ENCODE measurements at places on chromosomes 13 and 19.

GRCh38 chr13:76600081-76600480, 286.1 kb downstream of the KCTD12 start:
- no peak for DNase-seq

DNA sequence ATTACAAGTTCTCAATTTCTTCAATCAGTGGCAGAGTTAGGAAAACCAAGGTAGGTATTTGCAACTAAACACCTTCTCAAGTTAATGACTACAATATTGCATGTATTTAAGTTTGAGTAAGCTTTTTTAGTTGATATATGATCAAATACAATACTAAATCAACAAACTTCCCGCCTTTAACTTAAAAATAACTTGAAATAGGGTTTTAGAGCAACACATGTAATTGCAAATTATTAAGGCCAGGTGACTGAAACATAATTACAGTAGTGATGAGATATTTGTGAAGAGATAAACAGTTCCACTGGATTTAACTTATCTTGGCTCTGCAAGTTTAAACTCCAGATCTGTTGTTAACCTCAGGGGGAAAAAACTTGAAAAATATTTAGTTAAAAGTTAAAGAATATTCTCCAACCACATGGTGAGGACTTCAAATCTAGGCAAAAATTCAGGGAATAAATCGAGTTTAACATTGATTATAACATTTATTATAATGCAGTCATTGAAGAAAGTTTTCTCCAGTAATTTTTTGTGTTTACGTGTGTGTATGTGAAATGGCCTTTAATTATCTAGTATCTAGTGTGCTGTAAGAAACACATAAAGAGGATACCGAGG, 3.6 kb downstream of the DACH1 start:
- DNase-seq = no peak

DNA sequence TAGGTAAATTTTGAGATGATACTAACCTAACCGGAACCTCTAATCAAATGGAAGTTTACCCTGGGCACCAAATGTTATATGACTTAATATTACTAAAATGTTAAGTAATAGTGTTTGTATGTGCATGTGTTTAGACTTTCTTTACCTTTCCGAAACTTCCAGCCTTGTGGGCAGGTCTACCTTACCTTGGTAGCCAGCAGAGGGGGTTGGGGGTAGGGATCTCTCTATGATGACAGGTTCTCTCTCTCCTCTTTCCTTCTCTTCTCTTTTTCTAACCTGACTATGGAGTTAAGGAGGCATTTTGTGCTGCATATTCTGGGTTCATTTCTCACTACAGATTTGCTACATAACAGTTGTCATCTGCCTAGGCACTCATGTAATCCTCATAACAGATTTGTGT, 6.8 kb upstream of the FRY start:
- DNase-seq = no peak

DNA sequence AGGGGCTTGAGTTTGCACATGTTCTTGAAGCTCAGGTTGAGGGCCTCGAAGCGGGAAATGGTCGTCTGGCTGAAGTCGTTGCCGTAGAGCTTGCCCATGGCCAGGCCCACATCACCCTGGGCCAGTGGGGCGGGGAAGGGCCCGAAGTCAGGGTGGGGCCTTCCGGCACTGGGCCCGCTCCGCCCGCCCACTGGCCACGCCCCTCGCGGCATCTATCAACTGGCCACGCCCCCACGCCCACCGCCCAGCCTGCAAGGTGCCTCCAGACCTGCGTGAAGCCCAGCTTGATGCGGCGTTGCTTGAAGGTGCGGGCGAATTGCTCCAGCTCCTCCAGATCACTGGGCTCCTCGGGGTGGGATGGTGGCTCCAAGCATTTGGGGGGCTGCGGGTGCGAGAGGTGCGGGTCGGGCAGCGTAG, 19.9 kb downstream of the ZNF574 start:
- DNase-seq = no peak

DNA sequence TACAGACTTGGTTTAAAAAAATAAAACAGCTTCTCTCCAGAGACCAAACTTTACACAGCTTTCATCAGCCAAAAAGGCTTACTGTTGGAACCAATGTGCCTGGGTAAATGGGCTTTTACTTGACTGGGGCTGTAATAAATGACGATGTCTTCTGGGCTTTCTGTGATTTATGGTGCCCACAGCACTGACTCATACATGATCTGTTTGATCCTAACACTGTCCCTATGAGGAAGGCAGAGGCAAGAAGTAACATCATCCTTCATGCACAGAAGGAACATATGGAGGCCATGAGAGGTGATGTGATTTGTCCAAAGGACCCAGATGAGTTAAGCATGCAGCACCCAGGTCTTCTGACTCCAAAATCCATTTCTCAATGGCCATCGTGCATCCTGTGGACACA, 77.4 kb downstream of the DOCK9 start:
- DNase-seq = no peak

DNA sequence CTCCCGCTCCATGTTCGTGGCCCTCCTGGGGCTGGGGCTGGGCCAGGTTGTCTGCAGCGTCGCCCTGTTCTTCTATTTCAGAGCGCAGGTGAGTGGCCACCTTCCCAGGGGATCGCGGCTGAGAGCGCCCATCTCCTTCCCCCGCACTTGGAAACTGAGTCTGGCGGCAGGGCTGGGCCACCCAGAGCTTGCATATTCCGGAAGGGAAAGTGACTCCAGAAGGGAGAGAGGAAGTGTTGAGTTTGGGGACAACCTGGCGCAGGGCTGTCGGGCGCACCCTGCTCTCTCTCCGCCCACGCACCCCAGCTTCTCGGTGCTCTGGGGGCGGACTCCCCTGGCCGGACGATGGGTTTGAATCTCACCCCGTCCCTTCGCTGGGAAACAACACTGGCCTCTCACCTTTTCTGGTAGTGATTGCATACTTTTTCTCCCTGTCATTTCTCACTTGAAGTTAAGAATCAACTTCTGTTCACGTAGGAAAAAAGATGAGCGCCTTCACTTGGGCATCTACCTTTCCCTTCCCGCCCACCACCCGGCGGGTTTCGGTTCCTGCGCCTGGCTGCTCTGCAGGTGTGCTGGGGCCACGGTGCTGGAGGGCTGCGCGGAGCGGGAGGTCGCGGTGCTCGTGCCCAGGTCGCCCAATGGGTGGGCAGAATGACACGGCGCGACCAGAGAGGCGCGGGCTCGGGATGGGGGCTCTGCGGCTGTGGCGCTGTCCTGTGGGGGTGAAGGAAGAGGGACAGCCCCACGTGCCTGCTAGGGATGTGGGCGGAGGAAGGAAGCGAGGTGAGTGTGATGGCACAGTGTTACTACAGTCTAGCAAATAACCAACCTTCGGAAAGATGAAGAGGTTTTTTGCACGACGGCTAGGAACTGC, 721 bp downstream of the TNFSF11 start:
- no peak for DNase-seq

GRCh38 chr19:15297416-15298224, 34.7 kb downstream of the BRD4 start:
- no peak for DNase-seq

GRCh38 chr13:77831866-77832265, 86.8 kb downstream of the EDNRB start:
- no peak for DNase-seq

DNA sequence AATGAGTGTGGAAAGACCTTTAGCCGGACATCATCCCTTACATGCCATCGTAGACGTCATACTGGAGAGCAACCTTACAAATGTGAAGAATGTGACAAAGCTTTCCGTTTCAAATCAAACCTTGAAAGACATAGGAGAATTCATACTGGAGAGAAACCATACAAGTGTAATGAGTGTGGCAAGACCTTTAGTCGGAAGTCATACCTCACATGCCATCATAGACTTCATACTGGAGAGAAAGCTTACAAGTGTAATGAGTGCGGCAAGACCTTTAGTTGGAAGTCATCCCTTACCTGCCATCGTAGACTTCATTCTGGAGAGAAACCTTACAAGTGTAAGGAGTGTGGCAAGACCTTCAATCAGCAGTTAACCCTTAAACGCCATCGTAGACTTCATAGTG, 11.7 kb upstream of the ZNF813 start:
- no peak for DNase-seq

- no peak for DNase-seq
Observed at GRCh38 chr19:45473682-45474605, 6.1 kb downstream of the FOSB start.

DNA sequence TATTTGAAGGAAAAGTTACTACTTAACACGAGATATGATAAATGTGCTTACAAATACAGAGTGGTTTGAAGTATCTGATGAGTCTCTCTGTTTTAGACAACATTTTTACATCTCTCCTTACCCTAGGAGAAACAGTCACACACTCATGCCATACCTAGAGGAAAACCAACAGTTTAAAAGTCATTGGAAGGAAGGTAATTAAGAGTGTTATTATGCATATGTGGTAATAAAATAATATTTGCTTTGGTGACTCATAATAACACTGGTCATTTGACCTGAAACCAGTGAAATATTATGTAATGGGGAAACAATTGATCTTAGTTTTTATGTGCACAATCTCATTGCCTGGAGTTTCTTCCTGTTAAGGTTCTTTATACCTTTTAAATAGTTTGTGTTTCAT, 136.9 kb upstream of the SOX21 start:
- no peak for DNase-seq

- DNase-seq = no peak
Observed at GRCh38 chr13:113371061-113371460, 7.1 kb upstream of the GRTP1 start.

- no peak for DNase-seq
Observed at GRCh38 chr13:27353166-27353583, 71.2 kb upstream of the GTF3A start.

DNA sequence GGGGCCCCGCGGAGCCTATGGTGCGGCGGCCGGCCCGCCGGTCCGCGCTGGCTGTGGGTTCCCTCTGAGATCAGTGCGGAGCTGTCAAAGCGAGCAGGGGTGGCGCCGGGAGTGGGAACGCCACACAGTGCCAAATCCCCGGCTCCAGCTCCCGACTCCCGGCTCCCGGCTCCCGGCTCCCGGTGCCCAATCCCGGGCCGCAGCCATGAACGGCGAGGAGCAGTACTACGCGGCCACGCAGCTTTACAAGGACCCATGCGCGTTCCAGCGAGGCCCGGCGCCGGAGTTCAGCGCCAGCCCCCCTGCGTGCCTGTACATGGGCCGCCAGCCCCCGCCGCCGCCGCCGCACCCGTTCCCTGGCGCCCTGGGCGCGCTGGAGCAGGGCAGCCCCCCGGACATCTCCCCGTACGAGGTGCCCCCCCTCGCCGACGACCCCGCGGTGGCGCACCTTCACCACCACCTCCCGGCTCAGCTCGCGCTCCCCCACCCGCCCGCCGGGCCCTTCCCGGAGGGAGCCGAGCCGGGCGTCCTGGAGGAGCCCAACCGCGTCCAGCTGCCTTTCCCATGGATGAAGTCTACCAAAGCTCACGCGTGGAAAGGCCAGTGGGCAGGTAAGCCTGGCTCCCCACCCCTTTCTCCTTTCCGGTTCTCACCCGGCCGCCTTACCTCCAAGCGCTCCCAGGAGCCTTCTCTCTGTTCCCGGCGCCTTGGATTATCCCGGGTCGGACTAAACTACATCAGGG, at the start of gene PDX1:
PDX1 (plus strand) TSS at position 67 of the 743 bp plus-strand sequence; CDS start at position 206, 139 bp downstream.
- DNase-seq = no peak

- DNase-seq = no peak
Observed at GRCh38 chr13:52994865-52995264, 33.7 kb upstream of the OLFM4 start.

- peak; percentile 87 for DNase-seq
Observed at GRCh38 chr19:2328401-2329148, at the start of the genes LSM7 and SPPL2B. TSS of gene LSM7 (minus strand) at chr19:2328586. CDS start at chr19:2328566, 20 bp downstream. TSS of gene SPPL2B (plus strand) at chr19:2328684. CDS start at chr19:2328710, 26 bp downstream.

GRCh38 chr13:105428811-105429210, 1106.7 kb downstream of the EFNB2 start:
- DNase-seq = no peak

GRCh38 chr13:92560883-92561282, 665.7 kb upstream of the GPC6 start:
- no peak for DNase-seq

GRCh38 chr19:16252459-16253205, 54.9 kb downstream of the AP1M1 start:
- DNase-seq = no peak

GRCh38 chr19:17183271-17183761, 31.8 kb upstream of the USE1 start:
- DNase-seq = no peak

DNA sequence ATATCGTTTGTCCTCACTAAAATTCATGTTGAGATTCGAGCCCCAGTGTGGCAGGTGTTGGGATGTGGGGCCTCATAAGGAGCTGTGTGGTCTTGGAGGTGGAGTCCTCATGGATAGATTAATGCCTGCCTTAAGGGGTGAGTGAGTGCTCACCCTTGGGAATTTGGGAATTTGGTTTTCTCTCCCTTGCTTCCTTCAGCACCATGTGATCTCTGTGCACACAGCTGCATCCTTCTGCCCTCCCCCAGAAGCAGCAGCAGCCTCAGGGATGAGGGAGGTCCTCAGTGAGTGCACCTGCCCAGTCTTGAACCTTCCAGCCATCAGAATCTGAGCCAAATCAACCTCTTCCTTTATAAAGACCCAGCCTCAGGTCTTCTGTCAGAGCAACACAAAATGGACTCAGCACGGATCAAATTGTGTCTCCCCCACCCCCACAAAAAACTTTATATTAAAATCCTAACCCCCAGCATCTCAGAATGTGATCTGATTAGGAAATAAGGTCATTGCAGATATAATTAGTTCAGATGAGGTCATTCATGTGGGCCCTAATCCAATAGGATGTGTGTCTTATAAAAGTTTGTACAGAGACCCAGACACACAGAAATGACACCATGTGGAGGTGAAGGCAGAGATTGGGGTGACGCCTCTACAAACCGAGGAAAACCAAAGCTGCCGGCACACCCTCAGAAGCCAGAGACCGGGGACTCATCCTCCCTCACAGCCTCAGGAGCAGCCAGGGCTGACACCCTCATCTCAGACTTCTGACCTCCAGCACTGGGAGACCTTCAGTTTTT, 12.9 kb downstream of the CYTH2 start:
- no peak for DNase-seq

DNA sequence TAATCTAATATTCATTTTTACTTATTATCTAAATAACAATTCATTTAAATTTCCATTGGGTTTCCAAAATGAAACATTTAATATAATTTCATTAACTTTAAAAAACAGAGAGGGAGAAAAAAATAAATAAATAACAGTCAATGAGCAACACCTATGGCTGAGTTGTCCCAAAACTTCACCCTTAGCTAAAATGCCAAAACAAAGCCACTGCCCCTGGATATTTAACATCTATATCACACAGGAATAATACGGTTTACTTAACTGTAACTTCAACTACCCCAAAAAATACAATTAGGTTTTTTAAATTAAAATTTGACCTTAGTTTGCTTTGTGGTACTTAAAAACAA, 541 bp downstream of the ELF1 start:
- no peak for DNase-seq

Data from stimulated activated CD8-positive, alpha-beta memory T cell treated with anti-CD3 and anti-CD28 coated beads, Interleukin-2, amount 100 ng/mL, for 1 hour (primary cell).